ENCODE measurements at places on chromosomes 7 and 10.

DNA sequence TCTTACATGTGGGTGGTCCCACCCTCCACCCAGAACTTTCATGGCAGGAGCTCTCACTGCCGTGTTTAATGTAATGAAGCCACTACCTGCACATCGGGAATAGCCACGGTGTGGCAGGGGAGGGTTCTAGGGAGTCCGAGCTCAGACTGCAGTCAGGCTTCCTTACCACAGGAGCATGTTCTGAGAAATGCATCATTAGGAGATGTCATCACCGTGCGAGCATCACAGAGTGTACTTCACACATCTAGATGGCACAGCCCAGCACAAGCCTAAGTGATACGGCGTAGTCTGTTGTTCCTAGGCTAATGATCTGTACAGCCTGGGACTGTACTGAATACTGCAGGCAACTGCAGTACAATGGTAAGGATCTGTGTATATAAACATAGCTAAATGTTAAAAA, 153.0 kb upstream of the LANCL2 start:
- no peak for DNase-seq

DNA sequence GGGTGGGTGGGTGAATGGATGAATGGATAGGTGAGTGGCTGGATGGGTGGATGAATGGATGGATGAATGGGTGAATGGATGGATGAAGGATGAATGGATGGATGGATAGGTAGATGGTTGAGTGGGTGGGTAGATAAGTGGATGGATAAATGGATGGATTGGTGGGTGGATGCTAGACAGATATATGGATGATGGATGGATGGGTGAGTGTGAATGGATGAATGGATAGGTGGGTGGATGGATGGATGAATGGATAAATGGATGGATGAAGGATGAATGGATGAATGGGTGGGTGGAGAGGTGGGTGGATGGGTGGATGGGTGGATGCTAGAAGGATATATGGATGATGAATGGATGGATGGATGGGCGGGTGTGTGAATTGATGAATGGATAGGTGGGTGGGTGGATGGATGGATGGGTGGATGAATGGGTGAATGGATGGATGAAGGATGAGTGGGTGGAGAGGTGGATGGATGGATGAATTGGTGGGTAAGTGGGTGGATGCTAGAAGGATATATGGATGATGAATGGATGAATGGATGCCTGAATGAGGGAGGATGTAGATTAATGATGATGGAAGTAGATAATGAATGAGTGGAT, 20.4 kb downstream of the ELFN1 start:
- no peak for DNase-seq

DNA sequence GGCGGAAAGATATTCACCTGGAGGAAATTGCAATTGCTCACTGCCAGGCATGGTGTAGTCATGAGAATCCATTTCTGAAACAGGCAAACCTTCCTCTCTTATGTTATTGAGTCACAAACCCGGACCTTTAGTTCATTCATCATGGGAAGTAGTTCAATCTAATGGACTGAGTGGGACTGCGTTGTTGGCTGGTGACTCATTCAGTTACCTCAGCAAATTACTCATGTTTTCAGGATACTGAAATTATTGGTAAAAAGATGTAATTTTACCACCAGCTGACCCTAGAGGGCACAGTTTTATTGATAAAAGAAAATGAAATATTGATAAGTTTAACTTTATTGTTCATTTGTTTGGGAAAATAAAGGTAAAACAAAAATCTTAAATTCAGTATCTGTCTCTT, 1194.4 kb upstream of the SORCS1 start:
- DNase-seq, result peak; percentile 71

DNA sequence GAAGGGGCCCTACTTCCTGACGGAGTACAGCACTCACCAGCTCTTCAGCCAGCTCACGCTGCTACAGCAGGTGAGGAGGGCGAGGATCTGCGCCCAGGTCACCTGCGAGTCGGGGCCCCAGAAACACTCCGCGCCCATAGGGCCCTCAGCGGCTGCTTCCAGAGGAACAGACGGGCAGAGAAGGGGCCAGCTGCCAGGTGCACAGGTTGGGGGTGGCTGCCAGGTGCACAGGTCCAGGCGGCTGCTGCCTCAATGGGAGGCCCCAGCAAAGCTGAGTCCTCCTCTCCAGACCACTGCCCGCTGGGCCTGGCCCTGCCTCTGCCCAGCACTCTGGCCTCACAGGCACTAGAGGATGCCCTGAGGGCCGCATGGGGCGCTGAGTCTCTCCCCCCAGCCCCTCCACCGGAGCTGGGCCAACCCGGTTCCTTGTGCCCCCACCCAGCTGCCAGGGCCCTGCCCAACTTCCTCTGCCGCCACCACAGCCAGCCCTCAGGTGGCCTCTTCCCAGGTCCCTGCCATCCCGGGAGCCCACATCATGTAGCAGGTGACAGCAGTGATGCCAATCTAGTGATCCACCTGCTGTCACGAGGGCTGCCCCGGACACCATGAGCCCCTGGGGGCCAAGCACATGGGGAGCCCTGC, 17.0 kb upstream of the UTF1 start:
- DNase-seq, result no peak

DNA sequence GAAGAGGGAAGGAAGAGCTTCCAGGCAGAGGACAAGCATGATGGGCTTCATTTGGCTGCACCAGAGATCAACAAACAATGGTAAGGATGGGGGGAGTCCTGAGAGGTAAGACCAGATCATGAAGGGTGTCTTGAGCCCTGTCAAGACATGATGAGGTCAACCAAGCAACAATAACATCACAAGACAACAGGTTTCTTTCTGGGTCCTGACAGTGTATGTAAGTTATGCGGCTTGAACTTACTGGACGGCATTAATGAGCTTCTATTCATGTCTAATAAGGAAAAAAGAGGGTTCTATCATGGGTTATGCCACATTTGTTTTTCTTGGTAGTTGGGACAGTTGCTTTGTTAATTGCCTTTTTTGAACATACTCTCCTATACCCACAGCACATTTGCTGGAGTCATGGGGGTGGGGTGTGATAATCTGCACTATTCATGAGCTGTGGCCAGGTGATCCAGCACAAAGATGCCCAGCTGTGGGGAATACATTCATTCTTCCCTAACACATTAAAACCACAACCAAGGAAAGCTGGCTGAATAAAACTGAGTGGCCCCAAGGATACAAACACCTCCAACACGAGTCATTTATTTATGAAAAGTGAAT, 168.8 kb upstream of the KLF14 start:
- no peak for DNase-seq

DNA sequence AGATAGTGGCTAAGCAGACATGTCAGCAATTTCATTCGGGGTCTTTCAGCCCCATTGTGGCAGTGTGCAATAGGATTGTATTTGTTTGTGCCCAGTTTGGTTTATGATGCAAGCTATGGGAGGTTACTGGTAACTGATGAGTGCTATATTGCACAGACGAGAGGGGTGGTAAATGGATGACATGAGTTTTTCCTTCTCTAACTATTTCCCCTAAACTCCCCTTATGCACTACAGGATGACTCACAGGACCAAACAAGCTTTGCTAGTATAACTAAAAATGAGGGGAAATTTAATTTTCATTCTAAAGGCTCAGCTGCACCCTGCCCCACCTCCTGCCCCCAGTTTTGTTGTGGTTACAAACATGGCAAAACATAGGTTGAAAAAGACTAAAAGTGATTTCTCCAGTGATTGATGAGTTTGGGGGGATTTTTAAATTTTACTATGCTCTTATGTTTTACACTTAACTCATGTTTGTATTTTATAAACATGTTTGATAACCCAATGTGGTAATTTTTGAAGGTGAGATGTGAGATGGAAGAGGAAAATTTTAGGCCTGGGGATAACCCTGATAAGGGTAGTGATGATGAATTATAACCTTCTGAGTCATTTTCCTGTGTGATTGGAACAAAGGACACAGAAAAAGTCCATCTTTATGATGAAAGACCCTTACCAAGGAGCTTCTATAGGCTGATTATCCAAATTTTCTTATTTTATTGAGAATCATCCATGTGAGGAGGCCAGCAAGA, 60.8 kb upstream of the NAMPT start:
- peak; percentile 95 for DNase-seq

Measured in inflammatory macrophage treated with lipopolysaccharide for 1 hour (primary cell).